ENCODE measurements at places on chromosomes 5 and 9. TPM values are rescaled to one million over a fixed set of nuclear protein-coding genes. Genes with fewer than 3 reads are reported as not detected.

GRCh38 chr9:124522121-124523098 is 15.2 kb upstream of the NR5A1 start:
- H3K4me1 ChIP-seq = no peaks in the 10 kb centered on the region
- no peaks in the 10 kb centered on the region for H3K27me3 ChIP-seq
- H3K36me3 ChIP-seq = no peaks in the 10 kb centered on the region
- H3K4me3 ChIP-seq = no peak overlapping the region
- H3K27ac ChIP-seq = no peak overlapping the region

DNA sequence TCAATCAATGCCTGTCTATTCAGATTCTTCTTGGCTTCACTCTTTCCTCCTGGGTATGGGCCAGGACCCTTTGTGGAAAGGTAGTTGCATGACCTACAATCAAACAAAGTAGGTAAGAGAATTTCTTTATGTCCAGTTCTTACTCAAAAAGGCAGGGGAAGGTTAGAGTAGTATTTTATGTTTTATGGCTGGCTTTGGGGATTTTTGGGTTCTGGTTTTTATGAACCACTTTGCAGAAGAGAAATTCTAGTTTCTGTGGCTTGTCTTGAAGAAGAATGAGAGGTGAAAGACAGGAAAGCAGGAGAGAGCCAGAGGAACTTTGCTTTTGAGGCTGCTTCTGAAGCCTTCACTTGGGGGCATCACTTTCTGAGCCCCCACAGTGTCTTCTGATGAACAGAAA is 14.7 kb upstream of the CRHBP start:
- no peak overlapping the region for H3K4me3 ChIP-seq
- no peaks in the 10 kb centered on the region for H3K27me3 ChIP-seq
- H3K4me1 ChIP-seq = no peaks in the 10 kb centered on the region

GRCh38 chr9:90881648-90882047 is 80.0 kb downstream of the SYK start:
- H3K36me3 ChIP-seq = peaks cover 90% of the 10 kb centered on the region
- no peak for DNase-seq
- H3K27ac ChIP-seq = peak overlapping the region; percentile 37
- H3K4me1 ChIP-seq = peaks cover 10% of the 10 kb centered on the region
- H3K4me3 ChIP-seq = no peak overlapping the region

- H3K4me3 ChIP-seq = no peak overlapping the region
- peaks cover 12% of the 10 kb centered on the region for H3K4me1 ChIP-seq
- no peak for DNase-seq
- no peaks in the 10 kb centered on the region for H3K27me3 ChIP-seq
- no peak overlapping the region for H3K27ac ChIP-seq
Measured at GRCh38 chr9:91211919-91212318, 149.8 kb downstream of the AUH start.

- no peak overlapping the region for H3K27ac ChIP-seq
- H3K36me3 ChIP-seq = no peaks in the 10 kb centered on the region
Measured at GRCh38 chr9:6869081-6869948, 111.5 kb downstream of the KDM4C start.

GRCh38 chr9:134641990-134642384 is 384 bp downstream of the COL5A1 start:
- no peaks in the 10 kb centered on the region for H3K27me3 ChIP-seq
- no peak for DNase-seq
- no peaks in the 10 kb centered on the region for H3K4me1 ChIP-seq
- H3K27ac ChIP-seq = no peak overlapping the region
- H3K36me3 ChIP-seq = no peaks in the 10 kb centered on the region

- no peaks in the 10 kb centered on the region for H3K4me1 ChIP-seq
- H3K27me3 ChIP-seq = no peaks in the 10 kb centered on the region
- no peak overlapping the region for H3K27ac ChIP-seq
Measured at GRCh38 chr9:18173923-18174322, 300.0 kb upstream of the ADAMTSL1 start.

DNA sequence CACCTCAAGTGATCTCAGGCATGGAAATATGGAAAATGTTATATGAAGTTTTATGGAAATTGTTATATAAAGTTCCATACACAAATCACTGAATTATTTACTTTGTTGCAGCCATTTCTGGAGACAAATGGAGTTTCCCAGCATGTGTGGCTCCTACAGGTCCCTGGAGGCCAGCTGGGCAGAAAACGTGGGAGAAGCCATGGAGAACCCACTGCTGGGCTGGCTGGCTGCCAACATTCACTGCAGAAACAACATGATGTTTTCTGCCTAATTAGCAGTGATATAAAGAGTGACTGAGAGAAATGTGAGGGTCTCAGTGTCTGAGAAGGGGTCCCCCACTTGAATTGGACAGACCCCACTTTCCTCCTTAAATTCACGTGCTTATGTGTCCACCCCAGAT is 208.8 kb upstream of the IRX2 start:
- H3K27ac ChIP-seq = no peak overlapping the region
- no peaks in the 10 kb centered on the region for H3K36me3 ChIP-seq
- H3K4me1 ChIP-seq = no peaks in the 10 kb centered on the region
- H3K4me3 ChIP-seq = no peak overlapping the region
- no peak for DNase-seq

DNA sequence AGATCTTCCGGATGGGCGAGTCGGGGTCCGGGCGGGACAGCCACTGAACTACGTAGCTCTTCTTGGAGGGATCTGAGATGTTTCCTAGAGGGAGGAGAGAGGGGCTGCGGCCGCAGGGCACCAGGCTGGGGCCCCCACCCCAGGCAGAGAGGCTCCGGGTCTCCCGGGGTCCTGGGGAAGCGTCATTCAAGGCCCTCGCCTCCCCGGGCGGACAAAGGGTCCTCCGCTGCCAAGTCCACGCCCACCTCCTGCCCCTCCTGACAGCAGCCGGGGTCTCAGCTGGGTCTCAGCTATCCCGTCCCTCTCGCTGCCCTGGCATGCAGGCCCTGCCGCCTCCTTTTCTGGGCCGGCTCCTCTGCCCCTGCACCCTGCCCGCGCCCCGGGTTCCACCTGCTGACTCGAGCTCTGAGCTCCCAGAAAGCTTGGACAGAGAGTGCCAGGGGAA is 61.5 kb downstream of the ZNF354C start:
- H3K36me3 ChIP-seq = no peaks in the 10 kb centered on the region
- H3K4me3 ChIP-seq = no peak overlapping the region
- H3K27ac ChIP-seq = no peak overlapping the region

DNA sequence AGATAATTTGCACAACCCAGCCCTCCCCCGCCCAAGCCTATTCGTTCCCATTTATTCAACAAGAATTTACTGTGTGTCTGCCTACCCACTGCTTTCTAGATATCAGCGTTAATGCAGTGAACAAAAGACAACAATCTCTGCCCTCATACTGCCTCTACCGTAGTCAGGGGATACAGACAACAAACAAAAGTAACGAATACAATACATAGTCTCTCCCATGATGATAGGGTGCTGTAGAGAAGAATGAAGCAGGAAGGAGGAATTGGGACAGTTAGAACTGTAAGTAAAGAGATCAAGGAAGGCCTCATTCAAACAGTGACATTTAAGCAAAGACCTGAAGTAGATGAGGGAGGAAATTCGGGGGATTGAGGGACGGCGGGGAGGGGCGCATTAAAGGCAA is 1.7 kb downstream of the GFM2 start:
- peak overlapping the region; percentile 97 for H3K4me3 ChIP-seq
- peaks cover 27% of the 10 kb centered on the region for H3K4me1 ChIP-seq
- no peak overlapping the region for H3K27ac ChIP-seq
- peaks cover 23% of the 10 kb centered on the region for H3K36me3 ChIP-seq
- H3K27me3 ChIP-seq = no peaks in the 10 kb centered on the region

- no peak within 1 kb of the TSS for H3K4me3 ChIP-seq
- H3K36me3 ChIP-seq = no peaks in the 10 kb centered on the region
- peaks cover 23% of the 10 kb centered on the region for H3K4me1 ChIP-seq
- no peak within 1 kb of the TSS for H3K27ac ChIP-seq
- no peaks in the 10 kb centered on the region for H3K27me3 ChIP-seq
Measured at GRCh38 chr5:191036-191948, at the start of gene LRRC14B. LRRC14B (plus strand) TSS chr5:191495; CDS start chr5:191539, 44 bp downstream.

GRCh38 chr9:37632479-37632878 is 18.3 kb upstream of the FRMPD1 start:
- no peak overlapping the region for H3K4me3 ChIP-seq
- H3K4me1 ChIP-seq = no peaks in the 10 kb centered on the region
- no peaks in the 10 kb centered on the region for H3K27me3 ChIP-seq
- no peak for DNase-seq
- H3K27ac ChIP-seq = no peak overlapping the region

- peaks cover 65% of the 10 kb centered on the region for H3K4me1 ChIP-seq
- no peaks in the 10 kb centered on the region for H3K27me3 ChIP-seq
- no peak for DNase-seq
- peak overlapping the region; percentile 95 for H3K27ac ChIP-seq
- no peak overlapping the region for H3K4me3 ChIP-seq
Measured at GRCh38 chr5:127812570-127812969, 109.4 kb downstream of the CCDC192 start.

DNA sequence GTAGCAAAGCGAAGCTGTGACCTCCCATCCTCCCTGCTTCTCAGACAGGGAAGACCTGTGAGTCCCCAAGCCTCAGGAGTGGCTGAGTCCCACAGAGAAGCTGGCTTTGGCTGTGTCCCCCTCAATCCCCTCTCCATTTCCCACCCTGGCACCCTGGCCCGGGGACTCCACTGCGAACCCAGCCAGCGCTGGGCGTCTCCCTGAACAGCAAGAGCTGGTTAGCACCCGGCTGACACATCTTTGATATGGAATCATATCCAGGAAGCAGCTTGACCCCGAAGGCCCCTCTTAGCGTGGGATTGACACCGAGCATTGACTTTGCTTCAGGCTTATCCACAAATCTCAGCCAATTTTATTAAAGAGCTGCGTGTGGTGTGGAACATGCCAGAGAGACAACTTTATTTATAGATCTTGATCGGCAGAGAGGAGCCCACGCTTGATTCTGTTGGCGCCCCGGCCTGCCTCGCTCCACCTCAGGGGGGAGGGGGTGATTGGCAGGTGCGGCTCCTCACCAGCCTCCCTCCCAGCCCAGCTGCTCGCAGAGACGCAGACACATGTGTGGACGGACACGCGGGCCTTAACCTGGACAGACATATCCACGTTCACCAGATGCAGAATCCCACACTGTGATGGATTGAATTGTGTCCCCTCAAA is 120.7 kb upstream of the MVB12B start:
- no peaks in the 10 kb centered on the region for H3K36me3 ChIP-seq
- H3K4me1 ChIP-seq = peaks cover 11% of the 10 kb centered on the region
- H3K27me3 ChIP-seq = no peaks in the 10 kb centered on the region
- no peak overlapping the region for H3K4me3 ChIP-seq
- H3K27ac ChIP-seq = no peak overlapping the region

DNA sequence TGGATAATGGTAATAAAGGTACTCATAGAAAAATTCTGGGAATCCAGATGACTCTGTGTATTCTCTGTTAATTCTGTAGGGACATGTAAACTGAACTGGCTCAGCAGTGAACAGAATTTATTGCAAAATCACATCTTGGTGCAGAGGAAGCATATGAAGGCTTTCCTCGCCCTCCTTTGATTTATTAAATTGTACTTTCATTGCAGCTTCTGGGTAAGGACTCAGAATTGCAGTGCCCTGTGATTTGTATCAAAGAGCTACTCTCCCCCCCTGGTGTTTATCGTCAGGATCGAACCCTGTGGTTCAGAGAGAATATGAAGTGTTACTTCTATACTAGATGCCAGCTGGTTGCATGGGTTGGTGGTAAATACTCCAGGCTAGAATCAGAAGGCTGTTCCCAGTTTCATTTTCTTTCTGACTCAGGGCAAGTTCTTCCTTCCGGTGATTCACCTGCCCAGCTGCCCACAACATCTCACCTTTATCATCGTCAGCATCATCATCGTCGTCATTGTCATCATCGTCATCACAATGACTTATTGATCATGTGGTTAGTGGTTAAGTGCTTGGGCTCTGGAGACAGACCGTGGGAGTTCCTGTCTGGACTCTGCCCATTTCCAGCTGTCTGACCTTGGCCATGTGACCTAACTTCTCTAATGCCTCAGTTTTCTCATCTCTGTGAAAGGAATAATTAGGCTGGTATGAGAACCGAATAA is 238.8 kb downstream of the ARHGAP26 start:
- no peaks in the 10 kb centered on the region for H3K36me3 ChIP-seq
- peak; percentile 39 for DNase-seq
- no peak overlapping the region for H3K4me3 ChIP-seq
- H3K27ac ChIP-seq = no peak overlapping the region
- peaks cover 50% of the 10 kb centered on the region for H3K4me1 ChIP-seq

- no peak overlapping the region for H3K27ac ChIP-seq
- H3K4me1 ChIP-seq = no peaks in the 10 kb centered on the region
- no peak for DNase-seq
- H3K36me3 ChIP-seq = no peaks in the 10 kb centered on the region
Measured at GRCh38 chr9:98472216-98472615, 216.8 kb upstream of the TBC1D2 start.

DNA sequence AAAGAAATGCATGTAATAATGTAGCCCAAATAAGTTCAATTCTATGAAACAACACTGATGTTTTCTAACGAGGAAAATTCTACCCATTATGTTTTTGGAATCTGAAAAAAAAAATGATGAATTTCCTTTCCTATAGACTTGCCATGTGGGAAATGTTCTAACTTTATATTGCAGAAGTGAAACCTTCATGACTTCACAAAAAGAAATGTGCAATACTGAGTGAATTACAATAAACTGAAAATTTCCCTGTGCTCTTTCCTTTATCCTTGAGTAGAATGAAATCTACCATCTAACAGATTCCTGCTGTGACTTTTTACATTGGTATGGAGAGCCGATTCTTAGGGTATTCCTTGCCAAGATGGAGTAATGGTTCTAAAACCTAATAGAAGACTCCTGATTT is 1622.5 kb downstream of the MAT2B start:
- H3K4me3 ChIP-seq = no peak overlapping the region
- no peak overlapping the region for H3K27ac ChIP-seq
- no peak for DNase-seq

- no peak for DNase-seq
- H3K4me1 ChIP-seq = peaks cover 15% of the 10 kb centered on the region
- H3K27ac ChIP-seq = no peak overlapping the region
- H3K4me3 ChIP-seq = no peak overlapping the region
Measured at GRCh38 chr9:129868872-129869486, 33.7 kb downstream of the USP20 start.

- H3K36me3 ChIP-seq = no peaks in the 10 kb centered on the region
- H3K27ac ChIP-seq = no peak overlapping the region
- no peaks in the 10 kb centered on the region for H3K27me3 ChIP-seq
- H3K4me3 ChIP-seq = no peak overlapping the region
Measured at GRCh38 chr5:9207817-9208418, 338.0 kb downstream of the SEMA5A start.

GRCh38 chr5:73253047-73253660 is 80.2 kb downstream of the TMEM174 start:
- H3K27me3 ChIP-seq = no peaks in the 10 kb centered on the region
- DNase-seq = no peak
- no peaks in the 10 kb centered on the region for H3K36me3 ChIP-seq
- no peaks in the 10 kb centered on the region for H3K4me1 ChIP-seq

GRCh38 chr5:159095151-159095721 is 4.5 kb downstream of the EBF1 start:
- peak overlapping the region; percentile 97 for H3K27ac ChIP-seq
- peaks cover 59% of the 10 kb centered on the region for H3K36me3 ChIP-seq
- peaks cover 73% of the 10 kb centered on the region for H3K4me1 ChIP-seq
- H3K27me3 ChIP-seq = no peaks in the 10 kb centered on the region
- DNase-seq = peak; percentile 79

Gene DNM1
- 0.65 TPM for total RNA-seq

Gene RNF208
- 0.36 TPM for total RNA-seq

Gene SLIT3
- not detected for total RNA-seq

Gene DNAH5
- not detected for total RNA-seq

Gene BICD2
- total RNA-seq = 35.4 TPM

Gene PCDHA11
- not detected for total RNA-seq

Gene KIF4B
- 0.30 TPM for total RNA-seq

Gene PCDHB15
- total RNA-seq = not detected

Gene ABL1
- 21.5 TPM for total RNA-seq

Gene NTNG2
- 2.5 TPM for total RNA-seq

Gene ARAP3
- total RNA-seq = not detected

Gene GOLGA1
- total RNA-seq = 14.2 TPM
